ENCODE measurements at places on chromosomes 1 and 21. TPM values are rescaled to one million over a fixed set of nuclear protein-coding genes. Genes with fewer than 3 reads are reported as not detected.

Gene PDPN
- total RNA-seq = 37.5 TPM

Gene SPRR2E
- total RNA-seq = not detected

Gene PODN
- 250 TPM for total RNA-seq

Gene CBS
- total RNA-seq = 8.5 TPM

Gene LIN28A
- total RNA-seq = 1.4 TPM

Gene CLCA1
- 0.37 TPM for total RNA-seq

Gene SPRR1A
- total RNA-seq = not detected

Gene RPTN
- not detected for total RNA-seq

Gene AMY1C
- not detected for total RNA-seq

Gene C1QTNF12
- total RNA-seq = 4.9 TPM

Gene ACKR1
- total RNA-seq = 23.3 TPM

GRCh38 chr1:180248731-180249681 lies 18.9 kb downstream of the LHX4 start:
- no peak for DNase-seq

Measured in mucosa of gallbladder (tissue), 1 donor.